ENCODE measurements at places on chromosomes 5 and 9. TPM values are rescaled to one million over a fixed set of nuclear protein-coding genes. Genes with fewer than 3 reads are reported as not detected.

Gene C5
- total RNA-seq: 2.5 TPM

Gene ARRDC1
- 40.5 TPM for total RNA-seq

Gene UCK1
- 15.7 TPM for total RNA-seq

Gene ANGPTL2
- total RNA-seq: not detected

Gene F12
- 5.1 TPM for total RNA-seq

Gene FBLL1
- total RNA-seq: 0.29 TPM

Gene SPINK4
- total RNA-seq: not detected

Data from activated CD4-positive, alpha-beta memory T cell treated with anti-CD3 and anti-CD28 coated beads for 36 hours (primary cell).